T-helper 22 cell (primary cell): ENCODE measurements at places on chromosomes 4 and X.

DNA sequence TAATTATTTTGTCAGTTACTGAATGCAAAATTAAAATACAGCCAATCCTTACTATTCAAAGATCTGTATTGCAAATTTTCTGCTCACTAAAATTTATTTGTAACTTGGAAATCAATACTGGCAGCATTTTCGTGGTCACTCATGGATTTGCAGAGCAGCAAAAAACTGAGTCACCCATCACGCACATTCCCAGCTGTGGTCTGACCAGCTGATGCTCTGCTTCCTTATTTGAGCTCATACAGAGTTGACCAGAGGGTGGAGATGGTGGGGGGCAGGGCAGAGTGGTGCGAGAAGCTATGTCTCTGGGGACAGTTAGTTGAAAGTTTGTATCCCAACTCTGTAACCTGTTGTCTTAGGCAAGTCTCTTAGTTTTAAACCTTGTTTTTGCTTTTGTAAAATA lies 214.8 kb downstream of the SPCS3 start:
- DNase-seq: no peak

DNA sequence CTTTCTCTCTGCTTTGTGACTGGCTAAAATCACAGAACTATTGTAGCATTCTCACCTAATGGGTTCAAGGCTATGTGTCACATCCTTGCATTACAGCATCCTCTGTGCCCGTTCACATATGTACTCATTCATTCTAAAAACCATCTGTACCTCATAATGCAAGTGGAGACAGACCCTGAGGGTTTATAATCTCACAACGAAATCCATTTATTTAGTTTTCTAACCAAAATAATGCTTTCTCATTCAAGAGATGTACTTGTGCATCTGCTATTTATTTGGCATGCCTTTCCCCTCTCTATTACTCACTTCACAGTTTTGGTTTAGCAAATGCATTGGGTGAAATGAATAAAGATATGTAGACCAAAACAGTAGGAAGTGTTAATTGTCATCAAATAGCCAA lies 261.5 kb downstream of the DCHS2 start:
- no peak for DNase-seq

- no peak for DNase-seq
These were observed 645.7 kb downstream of the TLL1 start for GRCh38 chr4:166518776-166519175.

DNA sequence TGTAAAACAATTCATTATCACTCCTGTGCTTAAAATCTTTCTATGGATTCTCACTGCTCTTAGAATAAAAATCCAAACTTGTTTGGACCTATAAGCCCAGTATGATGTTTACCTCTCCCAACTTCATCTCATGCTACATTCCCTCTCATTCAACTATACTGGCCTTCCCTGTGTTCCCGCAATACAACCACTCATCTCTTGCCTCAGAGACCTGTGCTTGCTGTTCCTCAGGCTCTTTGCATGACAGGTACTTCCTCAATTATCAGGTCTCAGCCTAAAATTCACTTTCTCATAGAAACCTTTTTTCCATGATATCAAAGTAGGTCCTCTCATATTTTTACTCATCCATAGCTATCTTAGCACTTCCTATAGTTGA lies 71.7 kb downstream of the ENOX2 start:
- no peak for DNase-seq

DNA sequence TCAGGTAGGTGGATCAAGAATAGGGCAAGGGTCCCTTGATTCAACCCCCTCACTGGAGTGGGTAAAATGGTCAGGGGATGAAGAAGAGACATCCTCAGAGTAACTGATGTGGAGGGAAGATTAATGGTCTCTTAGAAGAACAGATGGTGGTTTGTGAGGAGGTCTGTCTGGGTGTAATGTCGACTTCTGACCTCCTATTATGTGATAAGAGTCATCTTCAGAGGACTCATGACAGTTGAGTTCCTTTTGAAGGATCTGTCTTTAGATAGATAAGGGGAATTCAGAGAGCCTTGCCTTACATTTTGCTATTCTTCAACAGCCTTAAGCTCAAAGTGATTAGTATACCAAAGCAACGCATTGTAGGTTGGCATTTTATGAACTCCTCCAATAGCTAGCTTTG lies 27.1 kb upstream of the MAGEA8 start:
- no peak for DNase-seq

- no peak for DNase-seq
These were observed 337 bp downstream of the STIM2 start for GRCh38 chr4:26860922-26861433.

DNA sequence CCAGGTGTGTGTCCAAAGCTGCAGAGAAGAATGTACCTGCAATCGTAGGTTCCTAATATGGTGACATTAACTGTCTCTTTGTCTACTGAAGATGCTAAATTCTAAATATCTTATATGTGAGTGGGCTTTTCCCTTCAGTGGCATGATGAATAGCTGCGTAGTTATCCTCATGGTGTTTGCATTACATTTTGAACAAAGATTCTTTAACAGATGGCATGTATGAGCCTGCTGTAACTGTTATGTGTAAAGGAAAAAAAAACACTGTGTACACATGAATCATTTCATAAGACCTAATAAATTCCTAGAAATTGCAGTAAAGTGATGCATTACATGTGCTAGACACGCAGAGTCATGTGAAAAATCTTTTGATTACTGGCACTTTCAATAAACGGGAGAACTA lies 288.0 kb downstream of the SH2D1A start:
- no peak for DNase-seq

GRCh38 chr4:72119946-72120345 lies 88.1 kb downstream of the NPFFR2 start:
- no peak for DNase-seq

GRCh38 chr4:111120191-111120590 lies 497.3 kb upstream of the PITX2 start:
- no peak for DNase-seq

- DNase-seq: no peak
These were observed 112.2 kb downstream of the DHX15 start for GRCh38 chr4:24472161-24472510.

DNA sequence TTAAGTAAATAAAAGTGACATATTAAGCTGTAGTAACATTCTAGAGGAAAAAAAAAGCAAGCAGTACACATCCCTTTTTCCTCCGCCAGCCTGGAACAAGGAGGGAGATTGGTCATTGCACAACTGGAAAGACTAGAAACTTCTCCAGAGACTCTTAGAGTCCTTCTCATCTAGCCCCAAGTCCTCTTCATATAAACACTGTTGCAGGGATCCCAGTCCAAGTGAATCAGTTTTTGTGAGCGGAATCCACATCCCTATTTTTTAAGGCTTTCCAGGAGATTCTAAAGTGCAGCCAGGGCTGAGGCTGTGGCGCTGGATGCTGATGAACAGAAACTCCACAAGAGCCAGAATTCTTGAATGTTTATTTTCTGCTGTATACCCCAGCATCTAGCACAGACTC lies 23.8 kb downstream of the REELD1 start:
- no peak for DNase-seq

DNA sequence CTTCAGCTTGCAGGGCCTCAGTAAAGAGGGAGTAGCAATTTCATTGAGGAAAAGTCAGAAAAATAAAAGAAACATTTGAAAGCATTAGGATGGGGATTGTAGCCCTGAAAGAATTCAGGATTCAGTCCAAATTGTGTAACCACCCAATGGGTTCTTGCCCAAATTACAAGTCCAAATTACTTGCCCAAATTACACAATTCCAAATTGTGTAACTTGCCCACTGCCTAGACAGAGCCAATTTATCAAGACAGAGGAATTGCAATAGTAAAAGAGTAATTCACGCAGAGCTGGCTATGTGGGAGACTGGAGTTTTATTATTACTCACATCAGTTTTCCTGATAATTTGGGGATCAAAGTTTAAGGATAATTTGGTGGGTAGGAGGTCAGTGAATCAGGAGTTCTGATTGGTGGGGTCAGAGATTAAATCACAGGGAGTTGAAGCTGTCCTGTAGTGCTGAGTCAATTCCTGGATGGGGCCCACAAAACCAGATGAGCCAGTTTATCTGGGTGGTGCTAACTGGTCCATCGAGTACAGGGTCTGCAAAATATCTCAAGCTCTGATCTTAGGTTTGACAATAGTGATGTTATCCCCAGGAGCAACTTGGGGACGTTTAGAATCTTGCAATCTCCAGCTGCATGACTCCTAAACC lies 18.1 kb upstream of the PAGE5 start:
- no peak for DNase-seq

DNA sequence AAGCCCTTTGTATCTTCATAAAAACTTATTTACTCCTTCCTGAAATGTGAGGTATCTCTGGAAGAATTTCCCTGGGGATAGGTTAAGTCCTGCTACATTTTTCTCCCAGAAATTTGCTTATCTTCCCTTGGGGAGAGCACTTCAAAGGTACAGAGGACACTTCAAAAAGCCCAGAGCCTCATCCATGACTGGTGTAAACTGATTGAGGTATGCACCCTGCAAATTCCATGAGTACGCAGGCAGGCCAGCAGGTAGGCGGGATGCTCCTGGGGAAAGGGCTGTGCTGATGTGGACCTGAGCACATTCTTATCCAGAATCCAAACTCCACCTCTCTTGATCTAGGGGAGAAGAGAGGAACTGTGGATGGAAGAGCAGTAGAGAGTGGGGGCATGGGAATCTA lies 26.3 kb upstream of the RASGEF1B start:
- no peak for DNase-seq

DNA sequence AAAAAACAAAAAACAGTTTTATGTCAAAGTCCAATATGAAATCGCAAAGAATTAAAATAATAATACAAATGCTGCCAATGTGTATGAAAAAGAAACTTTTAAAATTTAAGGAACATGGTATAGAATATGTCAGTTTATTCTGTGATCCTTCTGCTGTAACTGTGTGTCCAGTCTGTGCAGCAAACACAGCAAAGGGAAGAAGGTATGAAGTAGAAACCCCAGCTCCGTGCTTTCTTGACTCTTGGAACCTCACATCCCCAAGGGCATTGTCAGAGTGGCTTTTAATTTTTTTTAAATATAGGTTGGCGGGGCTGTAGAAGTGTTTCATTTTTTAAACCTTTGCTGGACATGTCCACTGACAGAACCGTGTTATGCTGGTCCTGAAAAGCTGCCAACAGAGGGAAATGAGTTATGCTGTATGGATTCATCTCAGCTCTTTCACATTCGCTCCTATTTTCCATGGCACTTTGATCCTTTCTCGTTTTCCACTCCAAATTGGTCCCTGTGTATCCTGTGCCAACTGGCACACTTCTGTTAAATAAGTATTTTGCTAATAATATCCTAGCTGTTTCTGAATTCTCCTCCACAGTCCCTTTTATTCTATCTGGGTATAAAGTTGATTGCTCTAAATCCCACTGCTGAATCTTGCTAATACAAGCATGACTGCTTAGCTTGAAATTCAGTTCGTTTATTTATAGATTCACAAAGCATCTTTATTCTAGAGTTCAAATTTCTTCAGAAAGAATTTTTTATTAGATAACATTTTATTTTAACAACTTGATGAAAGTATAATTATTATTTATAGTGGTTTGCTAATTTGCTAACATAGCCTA lies 127.0 kb upstream of the DDIT4L start:
- DNase-seq: no peak

GRCh38 chrX:64894454-64895038 lies 81.7 kb downstream of the ZC4H2 start:
- DNase-seq: no peak
